ENCODE measurements at places on chromosomes 13 and 19.

GRCh38 chr13:37878921-37879320 is 9.3 kb upstream of the TRPC4 start:
- no peak overlapping the region for H3K27ac ChIP-seq
- no peaks in the 10 kb centered on the region for H3K27me3 ChIP-seq
- no peaks in the 10 kb centered on the region for H3K4me1 ChIP-seq
- H3K4me3 ChIP-seq: no peak overlapping the region
- no peaks in the 10 kb centered on the region for H3K36me3 ChIP-seq

GRCh38 chr13:29081036-29081435 is 260.9 kb downstream of the MTUS2 start:
- peaks cover 11% of the 10 kb centered on the region for H3K4me1 ChIP-seq
- H3K27me3 ChIP-seq: no peaks in the 10 kb centered on the region
- peak overlapping the region; percentile 95 for H3K27ac ChIP-seq
- peak overlapping the region; percentile 31 for H3K4me3 ChIP-seq
- no peaks in the 10 kb centered on the region for H3K36me3 ChIP-seq

DNA sequence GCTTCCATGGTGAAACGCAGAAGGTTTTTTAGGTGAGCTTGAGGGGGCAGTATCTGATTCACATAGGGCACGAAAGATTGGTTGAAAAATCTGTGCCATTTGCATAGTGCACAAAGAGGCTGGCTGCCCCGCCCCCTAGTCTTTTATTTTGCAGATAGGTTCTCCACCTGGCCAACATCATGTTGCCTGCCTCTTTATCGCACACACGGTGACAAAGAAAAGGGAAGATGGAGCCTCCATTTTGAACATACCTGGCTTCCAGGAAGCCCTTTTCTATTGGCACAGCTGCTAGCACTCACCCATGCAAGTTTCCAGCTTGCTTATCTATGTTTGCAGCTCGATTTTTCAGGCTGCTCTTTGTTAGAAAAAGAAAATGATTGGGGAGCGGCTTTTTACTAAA is 316.2 kb upstream of the KLHL1 start:
- H3K27ac ChIP-seq: no peak overlapping the region
- H3K36me3 ChIP-seq: no peaks in the 10 kb centered on the region
- H3K4me3 ChIP-seq: no peak overlapping the region
- H3K4me1 ChIP-seq: no peaks in the 10 kb centered on the region

DNA sequence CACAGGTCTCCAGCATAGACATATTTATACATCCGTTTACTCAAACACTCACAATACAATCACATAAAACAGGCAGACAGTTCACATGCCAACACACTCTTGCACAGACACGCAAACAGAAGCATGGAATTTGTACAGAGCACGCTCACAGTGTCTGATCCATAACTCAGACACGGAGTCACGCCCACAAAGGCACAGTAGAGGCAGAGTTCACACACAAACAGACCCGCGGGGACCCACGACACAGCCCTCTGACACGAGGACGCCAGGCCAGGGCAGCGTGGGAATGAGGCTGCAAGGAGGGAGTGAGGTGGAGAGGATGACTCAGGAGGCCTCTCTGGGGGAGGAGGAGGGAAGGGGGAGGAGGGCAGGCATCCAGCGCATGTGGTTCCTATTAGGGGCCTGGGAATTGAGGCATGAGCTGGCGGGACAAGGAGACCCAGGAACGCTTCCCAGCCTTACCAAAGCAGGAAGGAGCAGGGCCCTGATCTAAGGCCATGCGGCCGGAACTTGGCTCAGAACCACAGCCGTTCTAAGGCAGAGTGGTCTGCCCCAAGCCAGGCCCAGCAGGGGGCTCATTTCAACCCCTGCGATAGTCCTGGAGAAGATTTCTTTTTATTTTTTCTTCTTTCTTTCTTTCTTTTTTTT is 9.1 kb upstream of the OLFM2 start:
- no peaks in the 10 kb centered on the region for H3K36me3 ChIP-seq
- H3K27ac ChIP-seq: no peak overlapping the region
- peaks cover 7% of the 10 kb centered on the region for H3K4me1 ChIP-seq
- H3K27me3 ChIP-seq: peaks cover 6% of the 10 kb centered on the region
- no peak for DNase-seq

DNA sequence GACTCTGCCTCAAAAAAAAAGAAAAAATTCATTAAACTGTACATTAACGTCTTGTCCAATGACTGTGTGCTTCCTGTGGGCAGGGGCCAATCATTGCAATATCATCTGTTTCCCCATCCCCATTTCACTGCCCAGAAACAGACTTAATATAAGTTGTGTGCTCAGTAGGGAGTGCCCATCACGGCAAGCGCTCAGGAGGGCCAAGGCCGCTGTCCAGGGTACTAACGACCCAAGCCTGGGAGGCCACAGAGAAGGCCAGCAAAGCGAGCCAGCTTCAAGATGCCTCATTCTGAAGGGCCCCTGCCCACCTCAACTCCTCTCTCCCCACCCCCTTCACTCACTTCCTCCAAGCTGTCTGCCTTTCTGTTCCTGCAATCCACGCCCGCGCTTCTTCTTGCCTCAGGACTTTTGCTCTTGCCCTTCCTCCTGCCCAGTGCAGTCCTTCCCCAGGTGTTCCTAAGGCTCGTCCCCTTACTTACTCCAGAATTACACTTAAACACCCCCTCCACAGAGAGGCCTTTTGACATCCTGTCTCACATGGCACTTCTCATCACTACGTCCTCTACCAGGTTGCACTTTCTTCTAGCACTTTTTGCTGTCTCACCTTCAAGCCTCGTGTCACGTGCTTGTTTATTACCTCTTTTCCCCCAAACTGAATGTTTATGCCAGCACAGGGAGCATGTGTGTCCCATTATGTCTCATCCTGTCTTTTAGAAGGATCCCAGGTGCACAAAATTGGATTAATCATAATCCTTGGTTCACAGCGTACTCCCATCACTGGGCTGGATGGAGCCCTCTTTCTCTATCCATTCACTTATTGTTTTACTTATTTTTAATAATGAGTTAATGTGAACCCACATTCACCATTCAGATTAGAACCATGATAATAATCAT is 11.3 kb upstream of the POU2F2 start:
- H3K4me1 ChIP-seq: peaks cover 38% of the 10 kb centered on the region
- peaks cover 6% of the 10 kb centered on the region for H3K36me3 ChIP-seq
- no peaks in the 10 kb centered on the region for H3K27me3 ChIP-seq
- H3K27ac ChIP-seq: peak overlapping the region; percentile 78
- H3K4me3 ChIP-seq: no peak overlapping the region

GRCh38 chr13:35160896-35161295 is 218.8 kb downstream of the NBEA start:
- H3K27ac ChIP-seq: no peak overlapping the region
- peaks cover 7% of the 10 kb centered on the region for H3K4me1 ChIP-seq
- H3K36me3 ChIP-seq: no peaks in the 10 kb centered on the region
- no peaks in the 10 kb centered on the region for H3K27me3 ChIP-seq
- DNase-seq: no peak
- no peak overlapping the region for H3K4me3 ChIP-seq

DNA sequence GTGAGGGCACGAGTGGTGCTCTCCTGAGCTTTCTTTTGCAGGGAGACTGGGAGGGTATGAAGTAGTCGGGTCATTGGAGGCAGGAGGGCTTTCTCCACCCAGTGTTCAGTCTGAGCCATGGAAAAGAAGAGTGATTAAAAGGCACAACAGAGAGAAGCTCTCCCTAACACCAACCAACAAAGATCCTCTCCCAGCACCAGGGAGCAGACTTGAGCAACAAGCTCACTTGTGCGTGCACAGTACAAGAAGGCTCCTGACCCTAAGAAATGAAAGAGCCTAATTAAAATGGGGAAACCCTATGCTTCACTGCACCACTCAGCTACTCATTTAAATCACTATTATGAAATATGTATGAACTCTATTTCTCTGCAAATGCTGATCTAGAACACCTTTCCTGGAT is 276.3 kb upstream of the SOX21 start:
- no peaks in the 10 kb centered on the region for H3K4me1 ChIP-seq
- no peaks in the 10 kb centered on the region for H3K36me3 ChIP-seq
- peak overlapping the region; percentile 25 for H3K4me3 ChIP-seq
- H3K27ac ChIP-seq: no peak overlapping the region
- DNase-seq: no peak

DNA sequence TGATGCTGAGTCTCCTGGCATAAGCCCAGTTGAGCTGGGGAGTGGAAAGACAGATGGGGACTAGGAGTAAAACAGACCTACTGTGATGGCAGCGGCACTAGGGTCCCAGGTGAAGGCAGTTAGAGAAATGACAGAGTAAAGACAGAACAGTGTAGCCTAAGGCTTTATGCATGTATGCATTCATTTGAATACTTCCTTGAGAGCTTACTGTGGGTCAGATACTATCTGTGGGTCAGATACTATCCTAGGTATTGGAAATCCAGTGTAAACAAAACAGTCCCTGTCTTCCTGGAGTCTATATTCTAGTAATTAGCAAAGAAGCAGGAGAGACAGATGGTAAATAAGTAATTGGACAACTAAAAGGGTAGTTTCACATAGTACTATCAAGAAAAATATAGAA is 73.7 kb upstream of the LRCH1 start:
- peaks cover 3% of the 10 kb centered on the region for H3K36me3 ChIP-seq
- DNase-seq: no peak
- H3K27ac ChIP-seq: no peak overlapping the region

DNA sequence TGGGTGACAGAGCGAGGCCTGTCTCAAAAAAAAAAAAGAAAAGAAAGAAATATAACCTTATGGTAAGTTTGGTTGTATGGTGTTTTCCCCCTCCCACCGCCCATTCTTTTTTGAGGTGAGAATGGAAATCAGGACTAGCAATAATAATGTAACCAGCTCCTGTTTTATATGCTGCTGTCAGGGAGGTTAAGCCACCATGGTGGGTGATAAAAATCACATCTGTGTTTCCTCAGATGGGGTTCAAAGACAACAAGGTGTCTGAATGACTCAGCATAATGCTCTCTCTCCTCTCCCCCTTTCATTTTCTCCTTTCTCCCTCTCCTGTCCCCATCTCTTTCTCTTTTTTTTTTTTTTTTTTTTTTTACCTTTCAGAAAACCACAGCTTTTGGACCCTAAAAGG is 28.3 kb upstream of the GARRE1 start:
- H3K27me3 ChIP-seq: no peaks in the 10 kb centered on the region
- no peak for DNase-seq
- H3K4me1 ChIP-seq: peaks cover 32% of the 10 kb centered on the region
